ENCODE measurements at places on chromosomes 5 and 9.

DNA sequence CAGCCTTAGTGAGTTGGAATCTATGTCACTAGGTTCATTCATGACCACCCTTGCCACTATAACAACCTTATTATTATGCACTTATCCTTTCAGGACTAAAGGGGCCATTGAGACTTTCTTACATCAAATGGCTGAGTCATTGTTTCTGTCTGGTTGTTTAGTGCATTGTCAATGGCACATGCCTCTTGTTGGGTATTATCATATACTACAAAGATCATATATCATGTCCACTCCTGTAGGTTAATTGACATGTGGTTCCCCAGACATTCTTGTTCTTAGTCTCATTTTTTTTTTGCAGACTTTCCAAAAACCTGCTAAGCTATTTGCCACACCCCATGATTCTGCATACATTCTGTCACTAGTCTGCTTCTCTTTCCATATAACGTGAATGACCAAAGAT lies 66.7 kb upstream of the PRDM9 start:
- DNase-seq, result no peak

GRCh38 chr9:111274737-111275136 lies 55.3 kb downstream of the OR2K2 start:
- no peak for DNase-seq

DNA sequence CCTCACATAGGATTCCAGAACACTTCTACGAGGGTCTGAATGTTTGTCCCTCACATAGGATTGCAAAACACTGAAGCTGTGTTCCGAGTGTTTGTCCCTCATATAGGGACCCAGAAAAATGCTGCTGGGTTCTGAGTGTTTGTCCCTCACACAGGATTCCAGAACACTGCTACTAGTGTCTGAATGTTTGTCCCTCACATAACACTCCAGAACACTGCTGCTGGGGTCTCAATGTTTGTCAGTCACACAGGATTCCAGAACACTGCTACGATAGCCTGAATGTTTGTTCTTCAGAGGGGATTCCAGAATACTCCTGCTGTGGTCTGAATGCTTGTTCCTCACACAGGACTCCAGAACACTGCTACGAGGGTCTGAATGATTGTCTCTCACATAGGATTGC lies 218.7 kb downstream of the FOXD4L6 start:
- DNase-seq, result no peak

GRCh38 chr9:126777733-126778132 lies 27.1 kb upstream of the ZBTB43 start:
- DNase-seq, result no peak

GRCh38 chr9:11469745-11470144 lies 856.9 kb upstream of the PTPRD start:
- DNase-seq, result no peak

DNA sequence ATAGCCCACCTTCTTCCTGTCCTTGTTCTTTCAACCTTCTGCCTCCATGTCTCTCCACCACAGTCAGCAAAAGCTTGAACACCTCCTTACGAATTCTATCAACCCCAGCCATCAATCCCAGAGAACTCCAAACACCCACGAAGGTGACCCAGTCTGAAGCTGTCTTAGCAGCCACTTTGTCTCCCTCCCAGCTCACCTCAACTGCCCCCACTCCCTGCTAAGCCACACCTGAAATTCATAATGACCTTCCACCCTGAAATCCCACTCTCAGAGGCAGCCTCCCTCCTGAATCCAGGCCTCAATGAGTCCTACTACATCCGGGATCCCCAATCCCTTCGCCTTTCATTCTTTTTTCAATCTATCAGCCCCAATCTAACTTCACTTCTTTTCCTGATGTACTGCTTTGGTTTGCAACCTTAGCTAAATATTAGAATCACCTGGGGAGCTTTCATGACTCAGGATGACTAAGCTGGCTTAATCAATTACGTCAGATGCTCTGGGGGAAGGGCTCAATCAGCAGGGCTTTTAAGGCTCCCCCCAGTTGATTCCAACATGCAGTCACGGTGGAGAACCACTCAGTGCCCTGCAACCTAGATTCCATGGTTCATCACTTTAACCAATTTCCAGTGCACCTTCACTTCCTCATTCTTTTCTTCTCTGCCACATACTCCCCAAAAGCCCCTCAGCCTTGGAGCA lies 32.2 kb downstream of the BHMT start:
- no peak for DNase-seq

DNA sequence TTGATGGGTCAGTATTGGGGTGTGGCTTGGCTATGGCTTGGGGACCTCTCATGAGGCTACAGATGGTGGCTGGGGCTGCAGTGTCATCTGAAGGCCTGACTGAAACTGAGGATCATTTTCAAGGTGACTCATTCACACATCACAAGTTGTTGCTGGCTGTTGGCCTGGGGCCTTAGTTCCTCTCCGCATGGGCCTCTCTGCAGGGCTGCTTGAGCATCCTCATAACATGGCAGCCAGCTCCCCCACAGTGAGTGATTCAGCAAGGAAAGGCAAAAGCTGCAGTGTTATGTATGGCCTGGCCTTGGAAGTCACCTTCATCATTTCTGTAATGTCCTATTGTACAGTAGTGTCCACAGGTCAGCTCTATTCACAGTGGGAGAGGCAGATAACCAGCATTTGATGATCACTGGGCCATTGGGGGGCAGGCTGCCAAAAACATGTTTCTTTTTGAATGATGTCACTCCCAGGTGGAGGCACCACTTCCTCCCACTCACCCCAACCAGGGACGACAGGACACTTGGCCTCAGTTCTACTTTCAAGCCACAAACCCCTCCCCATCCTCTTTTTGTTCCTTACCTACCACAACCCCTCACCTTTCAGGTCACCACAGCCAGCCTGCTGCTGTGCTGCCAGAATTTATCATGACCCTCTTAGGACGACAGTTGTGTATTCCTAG lies 14.4 kb downstream of the FGD3 start:
- DNase-seq, result no peak

DNA sequence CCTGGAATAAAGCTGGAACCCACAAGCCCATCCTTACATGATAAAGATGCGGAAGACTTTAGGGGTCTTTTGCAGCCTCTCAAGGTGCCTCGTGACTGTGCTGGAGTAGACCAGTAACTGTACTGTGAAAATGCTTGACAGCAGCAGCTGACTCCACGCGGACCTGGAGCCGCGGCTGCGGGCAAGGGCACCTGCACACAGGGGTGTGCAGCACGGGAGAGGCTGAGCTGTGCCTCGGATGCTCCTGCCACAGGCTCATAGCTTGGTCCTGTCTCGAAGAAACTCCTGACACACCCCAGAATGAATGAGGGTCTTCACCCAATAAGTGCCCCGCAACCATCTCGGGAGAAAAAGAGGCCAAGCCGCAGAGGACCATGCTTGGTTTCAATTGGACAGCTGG lies 40.3 kb upstream of the CEP72 start:
- no peak for DNase-seq

GRCh38 chr5:74619308-74619707 lies 21.2 kb downstream of the ENC1 start:
- no peak for DNase-seq

DNA sequence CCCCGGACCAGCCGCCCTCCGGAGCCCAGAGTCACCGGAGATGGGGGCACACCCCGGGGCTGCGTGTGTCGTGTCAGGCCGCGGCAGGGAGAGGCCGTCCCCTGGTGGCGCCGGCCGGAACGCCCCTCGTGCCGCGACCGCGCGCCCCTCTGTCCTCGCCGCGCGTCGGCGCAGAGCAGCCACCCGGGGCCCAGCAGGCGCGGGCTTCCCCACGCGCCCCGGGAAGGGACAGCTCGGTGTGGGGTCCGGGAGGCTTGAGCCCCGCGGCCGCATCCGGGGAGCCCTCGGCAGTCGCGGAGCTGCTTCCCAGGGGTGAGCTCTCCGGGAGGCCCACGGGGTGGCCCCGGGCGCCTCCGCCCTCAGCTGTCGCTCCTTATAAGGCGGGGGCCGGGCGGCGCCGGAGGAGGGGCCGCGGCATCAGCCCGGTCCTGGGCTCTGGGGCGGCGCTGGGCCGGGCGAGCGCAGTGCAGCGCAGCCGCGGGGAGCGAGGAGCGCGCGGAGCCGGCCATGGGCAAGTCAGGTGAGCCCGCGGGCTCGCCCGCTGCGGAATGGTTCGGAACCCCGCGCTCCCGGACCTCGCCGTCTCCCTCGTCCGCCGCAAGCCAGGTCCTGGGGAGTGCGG lies at the start of gene GLIPR2:
Gene GLIPR2, plus strand, starts transcription at position 462 of the 622 bp plus-strand sequence. Its CDS starts 46 bp downstream, at position 508.
- DNase-seq, result peak; percentile 57
